ENCODE measurements at places on chromosomes 6 and 20.
A peak's percentile ranks its signal among the peaks of the same experiment; 100 is the strongest.

DNA sequence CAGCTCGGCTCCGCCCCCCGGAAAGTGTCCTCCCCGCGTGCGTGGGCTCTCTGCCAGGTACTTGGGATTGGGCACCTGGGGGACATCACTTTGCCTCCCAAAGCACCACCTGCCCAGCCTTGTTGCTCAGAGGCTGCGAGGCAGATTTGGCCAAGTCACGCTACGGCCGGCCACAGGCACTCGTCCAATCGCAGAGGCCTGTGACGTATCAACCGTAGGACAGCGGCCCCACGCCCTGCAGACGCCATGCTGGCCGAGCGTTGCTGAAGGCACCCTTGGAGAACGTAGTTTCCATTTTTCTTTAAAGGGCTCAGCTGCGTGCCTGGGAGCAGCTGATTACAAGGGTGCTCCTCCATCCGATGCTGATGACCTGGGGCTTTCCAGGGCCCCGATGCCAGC is 3.1 kb downstream of the NTSR1 start:
- DNase-seq, result no peak

GRCh38 chr6:119148825-119149525 is 70.5 kb upstream of the FAM184A start:
- DNase-seq, result peak; percentile 6

DNA sequence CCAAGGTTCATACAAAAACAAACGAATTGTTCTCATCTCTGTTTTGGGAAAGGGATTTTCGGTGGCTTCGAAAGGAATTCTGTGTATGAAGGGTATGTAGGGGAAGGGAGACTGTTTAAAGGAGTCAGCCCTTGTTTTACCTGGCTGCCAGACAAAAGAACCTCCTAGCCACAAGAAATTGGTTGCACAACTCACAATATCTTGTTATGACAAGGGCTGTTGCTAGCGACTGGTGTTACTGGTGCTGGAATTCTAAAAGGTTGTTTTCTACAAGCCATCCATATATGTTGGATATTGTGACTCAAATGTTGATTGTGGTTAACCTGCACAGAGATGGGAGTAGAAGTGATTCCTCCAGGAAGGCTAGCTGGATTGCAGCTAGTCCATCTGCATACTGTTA is 34.6 kb upstream of the CITED2 start:
- DNase-seq, result peak; percentile 39

DNA sequence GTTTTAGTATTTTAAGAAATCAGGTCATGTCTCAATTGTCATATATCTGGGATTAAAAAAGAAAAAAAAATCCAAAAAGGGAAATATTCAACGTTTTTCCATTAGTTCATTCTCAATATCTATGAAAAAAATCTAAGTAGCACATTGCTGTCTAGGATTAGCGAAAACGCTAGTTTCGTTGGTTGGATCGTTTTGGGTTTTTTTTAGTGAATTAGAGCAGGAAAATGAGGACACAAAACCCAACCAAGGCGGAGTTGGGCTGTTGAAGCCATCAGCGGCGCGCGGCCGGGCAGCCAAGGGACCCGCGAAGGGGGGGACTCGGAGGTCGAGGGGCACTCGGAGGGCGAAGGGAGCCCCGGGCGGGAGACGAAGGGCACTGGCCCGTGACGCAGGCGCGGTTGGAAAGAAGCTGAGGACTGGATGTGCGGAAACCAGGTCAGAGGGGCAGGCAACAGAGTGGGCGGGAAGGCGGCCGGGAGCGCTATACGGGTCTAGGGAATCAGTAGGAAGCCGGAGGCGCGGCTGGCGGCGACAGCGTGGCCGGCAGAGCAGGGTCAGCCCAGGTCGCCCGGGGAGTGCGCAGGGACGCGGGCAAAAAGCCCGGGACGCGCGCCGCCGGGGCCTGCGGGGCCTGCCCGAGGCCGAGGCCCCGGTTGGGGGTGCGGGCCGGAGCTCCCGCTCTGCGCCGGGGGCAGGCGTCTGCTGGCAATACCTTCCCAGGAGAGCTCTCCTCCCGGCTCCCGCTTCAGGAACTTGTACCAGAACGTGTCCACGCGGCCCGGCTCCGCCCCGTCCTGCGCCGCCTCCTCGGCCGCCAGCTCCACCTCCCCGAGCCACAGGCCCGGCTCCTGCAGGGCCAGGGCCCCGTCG is 599 bp downstream of the EPM2A start:
- DNase-seq, result peak; percentile 91

- peak; percentile 75 for DNase-seq
Measured at GRCh38 chr6:30612687-30613248, 4.3 kb downstream of the PPP1R10 start.
